Caco-2 (cell line): ENCODE measurements at places on chromosomes 16 and 17. TPM values are rescaled to one million over a fixed set of nuclear protein-coding genes. Genes with fewer than 3 reads are reported as not detected.
A peak's percentile ranks its signal among the peaks of the same experiment; 100 is the strongest.

DNA sequence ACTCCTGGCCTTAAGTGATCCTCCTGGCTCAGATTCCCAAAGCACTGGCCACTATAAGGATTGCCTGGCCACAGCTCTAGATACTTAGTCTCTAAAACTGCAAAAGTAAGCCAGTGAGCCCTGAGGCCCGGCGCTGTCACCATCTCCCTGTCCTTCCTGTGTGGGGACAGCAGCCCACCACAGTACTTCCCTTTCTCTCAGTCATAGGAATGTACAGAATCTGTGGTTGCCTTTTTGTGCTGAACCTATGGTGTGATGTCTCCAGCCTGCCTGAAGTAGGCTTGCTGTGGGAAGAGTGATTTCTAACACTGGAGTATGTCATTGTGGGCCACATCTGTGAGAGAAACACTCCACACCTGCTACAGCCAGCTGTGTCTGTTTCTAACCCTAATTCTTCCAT, 24.7 kb downstream of the NTAN1 start:
- no peak for DNase-seq
- H3K4me1 ChIP-seq: no peaks in the 10 kb centered on the region
- no peak overlapping the region for H3K27ac ChIP-seq
- peaks cover 3% of the 10 kb centered on the region for H3K36me3 ChIP-seq

DNA sequence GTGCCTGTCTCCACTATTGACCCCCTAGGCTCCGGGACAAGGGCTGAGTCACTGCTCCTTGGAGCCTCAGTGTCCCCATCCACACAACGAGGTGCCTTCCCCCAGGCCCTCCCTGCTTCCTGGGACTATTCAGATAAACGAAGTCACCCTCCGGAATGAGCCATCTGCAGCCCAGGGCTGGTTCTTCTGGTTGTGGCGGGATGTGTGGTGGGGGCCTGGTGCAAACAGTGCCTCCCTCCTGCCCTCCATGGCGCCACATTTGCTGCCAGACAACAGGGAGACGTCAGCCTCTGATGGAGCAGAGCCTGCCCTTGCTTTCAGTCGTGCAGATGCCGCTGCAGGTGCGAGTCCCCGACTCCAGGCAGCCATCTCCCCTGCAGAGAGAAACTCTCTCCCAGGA, 5.1 kb upstream of the KRT16 start:
- H3K36me3 ChIP-seq: no peaks in the 10 kb centered on the region
- H3K27ac ChIP-seq: no peak overlapping the region
- no peak for DNase-seq
- no peak overlapping the region for H3K4me3 ChIP-seq
- no peaks in the 10 kb centered on the region for H3K4me1 ChIP-seq

DNA sequence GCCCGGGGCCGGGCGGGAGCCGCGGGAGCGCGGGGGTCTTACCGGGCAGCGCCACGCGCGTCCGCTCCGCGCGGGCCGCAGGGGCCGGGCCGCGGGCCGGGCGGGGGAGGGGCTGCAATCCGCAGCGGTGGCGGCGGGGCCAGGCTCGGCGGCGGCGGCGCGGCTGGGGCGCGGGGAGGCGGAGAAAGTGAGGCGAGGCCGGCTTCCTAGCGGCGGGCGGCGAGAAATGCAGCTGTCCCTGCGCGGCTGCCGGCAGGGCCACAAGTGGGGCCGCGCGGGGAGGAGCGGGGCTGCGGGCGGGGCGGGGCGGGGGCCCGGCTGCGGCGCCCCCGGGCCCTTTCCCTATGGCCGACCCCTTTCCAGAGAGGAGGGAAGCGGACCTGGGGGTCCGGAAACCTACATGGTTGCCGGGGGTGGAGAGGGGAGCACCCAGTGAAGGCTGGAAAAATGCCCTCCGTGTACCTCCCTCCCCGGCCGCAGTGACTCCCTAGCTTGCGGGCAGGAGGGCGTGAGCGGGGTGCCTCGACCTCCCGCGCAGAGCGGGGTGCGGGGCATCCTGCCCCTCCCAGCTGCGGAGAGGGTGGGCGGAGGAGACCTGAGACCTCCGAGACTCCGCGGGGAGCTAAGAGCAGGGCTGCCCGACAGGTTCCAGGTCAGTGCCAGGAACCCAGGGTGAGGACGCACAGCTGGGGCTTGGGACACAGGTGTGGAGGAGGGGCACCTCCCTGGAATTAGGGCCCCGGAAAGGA, at the start of gene CUEDC1:
Gene CUEDC1 (minus strand): TSS at position 230 of the 749 bp plus-strand sequence. CDS start 69,848 bp downstream, outside the sequence.
- H3K27ac ChIP-seq: peak within 1 kb of the TSS; percentile 53
- H3K4me3 ChIP-seq: peak within 1 kb of the TSS; percentile 69

GRCh38 chr17:72191921-72192799, 71.3 kb downstream of the SOX9 start:
- no peaks in the 10 kb centered on the region for H3K4me1 ChIP-seq
- H3K27ac ChIP-seq: no peak overlapping the region
- H3K36me3 ChIP-seq: no peaks in the 10 kb centered on the region
- no peak overlapping the region for H3K4me3 ChIP-seq
- DNase-seq: no peak

DNA sequence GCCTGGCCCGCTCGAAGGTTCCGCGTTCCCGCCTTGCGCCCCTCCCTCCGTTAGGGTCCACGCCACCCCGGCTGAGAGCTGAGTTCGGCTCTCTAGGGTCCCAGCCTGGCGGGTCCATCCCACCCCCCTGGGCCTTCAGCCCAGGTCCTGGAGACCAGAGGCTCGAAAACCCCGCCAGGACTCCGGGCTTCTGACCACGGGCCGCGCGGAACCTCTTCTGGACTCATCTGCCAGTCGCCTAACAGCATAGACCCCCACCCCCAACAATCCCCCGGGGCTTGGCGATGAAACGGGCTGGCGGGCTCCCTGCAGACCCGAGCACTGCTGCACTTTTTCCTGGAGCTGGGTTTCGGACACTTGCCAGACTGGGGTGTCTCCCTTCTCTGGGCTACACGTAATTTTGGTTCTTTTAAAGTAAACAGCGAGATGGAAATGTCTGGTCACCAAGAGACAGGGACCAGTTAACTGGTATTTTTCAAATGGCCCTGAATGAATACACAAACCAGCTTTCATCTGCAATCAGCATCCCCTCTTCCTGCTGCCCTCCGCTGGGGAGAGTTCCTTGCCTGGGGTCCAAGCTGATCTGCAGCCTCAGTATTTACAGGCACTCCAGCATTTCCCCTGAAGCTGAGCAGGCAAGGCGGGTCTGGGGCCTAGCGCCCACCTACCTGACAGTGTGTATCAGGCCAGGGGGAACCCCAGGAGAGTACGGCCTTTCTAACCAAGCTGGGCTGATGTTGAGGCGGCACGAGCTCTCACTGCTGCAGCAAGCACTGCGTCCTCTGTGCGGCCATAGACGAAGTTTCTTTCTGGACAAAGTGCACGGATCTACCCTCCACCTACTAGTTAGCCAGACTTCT, 639 bp upstream of the TRIM65 start:
- H3K36me3 ChIP-seq: peaks cover 4% of the 10 kb centered on the region; the same call in 1 of the 2 replicates
- peak overlapping the region; percentile 88 for H3K4me3 ChIP-seq
- peak overlapping the region; percentile 48 for H3K27ac ChIP-seq
- H3K4me1 ChIP-seq: peaks cover 16% of the 10 kb centered on the region
- DNase-seq: no peak

- no peak overlapping the region for H3K27ac ChIP-seq
- H3K4me1 ChIP-seq: peaks cover 18% of the 10 kb centered on the region
- no peak overlapping the region for H3K4me3 ChIP-seq
These were observed 23.6 kb downstream of the TANGO6 start for GRCh38 chr16:68866933-68867332.

- H3K27me3 ChIP-seq: no peaks in the 10 kb centered on the region
- H3K4me3 ChIP-seq: no peak within 1 kb of the TSS
- H3K36me3 ChIP-seq: no peaks in the 10 kb centered on the region; the same call in 1 of the 2 replicates
- DNase-seq: no peak
These were observed at the start of gene TRIM72 for GRCh38 chr16:31213877-31214707. TSS of gene TRIM72 (plus strand) at chr16:31214119. CDS start at chr16:31214739, 620 bp downstream.

GRCh38 chr16:80599466-80599865, 58.7 kb downstream of the DYNLRB2 start:
- H3K36me3 ChIP-seq: no peaks in the 10 kb centered on the region
- H3K4me1 ChIP-seq: no peaks in the 10 kb centered on the region
- no peak for DNase-seq
- H3K27ac ChIP-seq: no peak overlapping the region

DNA sequence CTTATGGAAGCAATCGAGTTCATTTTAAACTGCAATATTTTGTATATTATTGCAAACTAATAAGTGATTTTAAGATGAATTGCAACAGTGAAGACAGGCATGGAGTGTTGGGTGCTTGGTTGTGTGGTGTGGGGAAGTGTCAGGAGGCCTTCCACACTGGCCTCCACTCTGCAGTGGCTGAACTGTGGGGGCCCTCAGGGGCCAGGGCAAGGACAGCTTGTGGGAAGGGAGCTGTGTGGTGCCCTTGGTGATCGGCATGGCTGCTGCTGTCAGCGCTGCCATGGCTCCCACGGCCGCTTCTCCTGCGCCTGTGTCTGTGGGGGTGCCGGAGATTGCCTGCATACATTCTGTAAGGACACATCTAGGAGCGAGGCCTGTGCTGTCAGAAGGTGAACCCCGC, 19.2 kb downstream of the TCF25 start:
- H3K4me3 ChIP-seq: no peak overlapping the region
- H3K4me1 ChIP-seq: no peaks in the 10 kb centered on the region
- no peaks in the 10 kb centered on the region for H3K27me3 ChIP-seq
- no peak for DNase-seq

DNA sequence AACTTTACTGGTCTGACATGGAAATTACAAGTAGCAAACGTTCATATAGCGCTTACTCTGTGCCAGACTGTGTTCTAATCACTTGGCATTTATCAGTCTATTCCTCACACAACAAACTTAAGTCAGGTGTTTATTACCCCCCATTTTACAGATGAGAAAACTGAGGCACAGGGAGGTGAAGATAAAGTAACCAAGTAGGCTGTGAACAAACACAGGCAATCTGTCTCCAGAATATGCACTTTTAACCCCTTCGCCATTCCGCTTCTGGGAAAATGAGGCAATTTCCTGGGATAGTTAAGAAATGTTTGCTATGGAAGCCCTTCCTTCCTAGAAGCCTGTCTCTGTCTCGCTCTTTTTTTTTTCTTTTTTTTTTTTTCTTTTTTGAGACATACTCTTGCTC, 12.2 kb upstream of the CXCL16 start:
- H3K27me3 ChIP-seq: no peaks in the 10 kb centered on the region
- H3K4me3 ChIP-seq: no peak overlapping the region
- H3K36me3 ChIP-seq: no peaks in the 10 kb centered on the region
- H3K27ac ChIP-seq: no peak overlapping the region

DNA sequence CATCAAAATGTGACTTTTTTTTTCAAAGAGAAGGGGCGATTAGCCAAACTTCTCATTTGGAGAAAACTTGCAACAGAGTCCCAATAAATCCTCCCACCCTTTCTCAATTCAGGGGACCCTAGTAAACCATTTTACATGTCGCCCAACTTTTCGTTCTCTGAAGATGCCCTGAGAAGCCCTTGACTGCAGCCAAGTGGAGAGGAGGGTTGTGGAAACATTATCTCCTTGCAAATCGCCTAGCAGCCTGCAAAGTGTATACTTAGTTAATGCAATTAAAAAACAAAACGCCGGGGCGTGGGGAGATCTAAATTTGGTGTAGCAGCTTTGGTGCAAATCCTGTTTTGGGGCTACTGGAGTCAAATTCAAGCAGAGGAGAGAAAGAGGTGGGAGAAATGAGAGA, 1.2 kb upstream of the SHISA9 start:
- H3K27ac ChIP-seq: no peak overlapping the region
- H3K4me3 ChIP-seq: no peak overlapping the region
- H3K27me3 ChIP-seq: no peaks in the 10 kb centered on the region; the same call in none of the 2 replicates
- no peaks in the 10 kb centered on the region for H3K36me3 ChIP-seq

DNA sequence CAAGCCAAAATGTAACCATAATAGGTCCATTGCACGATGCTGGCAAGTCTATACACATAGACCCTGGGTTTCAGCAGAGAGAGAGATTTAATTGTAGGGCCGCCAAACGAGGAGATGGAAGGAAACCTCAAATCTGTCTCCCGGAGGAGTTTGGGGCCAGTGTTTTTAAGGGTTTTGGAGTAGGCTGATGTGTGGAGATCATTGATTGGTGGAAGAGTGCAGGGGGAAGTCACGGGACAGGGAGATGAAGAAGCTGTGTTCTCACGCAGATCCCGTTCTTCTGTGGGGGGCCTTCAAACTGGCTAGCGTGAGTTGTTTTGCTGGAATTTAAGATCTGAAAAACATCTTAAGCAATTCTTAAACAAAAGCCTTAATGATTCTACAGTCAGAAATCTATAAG, 84.8 kb downstream of the KATNIP start:
- DNase-seq: no peak
- no peaks in the 10 kb centered on the region for H3K27me3 ChIP-seq
- no peak overlapping the region for H3K4me3 ChIP-seq
- H3K36me3 ChIP-seq: no peaks in the 10 kb centered on the region
- H3K27ac ChIP-seq: no peak overlapping the region

DNA sequence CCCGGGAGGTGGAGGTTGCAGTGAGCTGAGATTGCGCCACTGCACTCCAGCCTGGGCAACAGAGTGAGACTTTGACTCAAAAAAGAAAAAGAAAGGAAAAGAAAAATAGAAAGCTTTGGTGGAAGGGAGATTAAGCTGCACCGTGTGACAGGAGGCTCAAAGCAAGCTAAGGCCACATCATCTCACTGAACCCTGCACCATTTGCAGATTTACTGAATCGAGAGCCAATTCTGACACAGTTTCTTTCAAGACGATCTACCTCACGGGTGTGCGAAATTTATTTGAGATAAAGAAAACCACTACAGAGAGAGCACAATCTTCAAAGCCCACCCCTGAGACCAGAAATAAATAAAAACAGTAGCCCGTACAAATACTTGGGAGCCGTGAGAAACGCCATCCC, 49.6 kb downstream of the RTN4RL1 start:
- H3K4me1 ChIP-seq: peaks cover 9% of the 10 kb centered on the region
- no peaks in the 10 kb centered on the region for H3K36me3 ChIP-seq
- H3K27ac ChIP-seq: no peak overlapping the region
- DNase-seq: no peak
- H3K27me3 ChIP-seq: no peaks in the 10 kb centered on the region
- no peak overlapping the region for H3K4me3 ChIP-seq

DNA sequence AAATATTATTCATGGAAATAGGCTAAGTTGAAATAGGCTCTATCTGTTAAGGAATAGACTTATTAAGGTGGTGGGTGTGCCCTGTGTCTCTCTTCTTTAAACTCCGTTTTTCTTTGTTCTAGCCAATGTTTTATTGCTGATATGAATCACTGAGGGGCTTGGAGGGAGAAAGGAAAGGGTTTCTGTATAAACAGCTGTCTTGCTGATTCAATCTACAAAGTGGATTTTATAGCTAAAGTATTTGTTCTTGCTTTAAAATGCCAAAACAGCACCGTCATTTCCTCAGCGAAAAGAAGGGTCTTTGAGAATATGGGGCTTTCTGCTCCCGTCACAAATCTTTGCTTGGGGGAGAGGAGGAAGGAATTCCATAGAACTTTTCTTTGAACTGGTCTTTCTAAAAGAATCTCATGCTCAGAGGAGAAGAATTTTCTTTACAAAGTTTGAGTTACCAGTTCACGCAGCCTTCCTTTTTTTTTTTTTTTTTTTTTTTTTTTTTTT, 39.3 kb downstream of the MSI2 start:
- H3K36me3 ChIP-seq: no peaks in the 10 kb centered on the region; the same call in 1 of the 2 replicates
- H3K27me3 ChIP-seq: no peaks in the 10 kb centered on the region
- DNase-seq: peak; percentile 62

Gene RRAD
- 0.53 and 1.1 TPM in 2 replicates for total RNA-seq

Gene EVI2B
- total RNA-seq: not detected in 2 replicates

Gene CMIP
- total RNA-seq: 63.7 and 68.0 TPM in 2 replicates

Gene RAB11FIP3
- 31.3 and 35.8 TPM in 2 replicates for total RNA-seq

Gene ZNF200
- 11.3 and 12.1 TPM in 2 replicates for total RNA-seq

Gene TSPOAP1
- total RNA-seq: 6.0 and 7.4 TPM in 2 replicates

Gene MYO15A
- total RNA-seq: 0.21 TPM in 1 of 2 replicates, not detected in the other

Gene GLYR1
- 112 and 117 TPM in 2 replicates for total RNA-seq

Gene TPSAB1
- total RNA-seq: not detected in 2 replicates

Gene NEUROD2
- not detected in 2 replicates for total RNA-seq

Gene LGALS9B
- total RNA-seq: not detected in 2 replicates

Gene HEXD
- 29.5 and 34.2 TPM in 2 replicates for total RNA-seq

Gene LITAFD
- total RNA-seq: not detected in 2 replicates

Gene CCL4
- not detected in 2 replicates for total RNA-seq

Gene TP53TG3E
- not detected in 2 replicates for total RNA-seq
